CD14-positive monocyte (primary cell): ENCODE measurements at places on chromosomes 7 and 10. TPM values are rescaled to one million over a fixed set of nuclear protein-coding genes. Genes with fewer than 3 reads are reported as not detected.

Gene PLAU
- polyA plus RNA-seq: 0.16 TPM

Gene PRF1
- 0.09 and 0.95 TPM in 2 replicates for polyA plus RNA-seq

Gene GPNMB
- 1.7 and 3.0 TPM in 2 replicates for polyA plus RNA-seq

Gene FAM237B
- not detected for polyA plus RNA-seq

Gene MPP7
- 8.6 and 17.3 TPM in 2 replicates for polyA plus RNA-seq

Gene TFR2
- not detected for polyA plus RNA-seq

- H3K4me1 ChIP-seq: no peaks in the 10 kb centered on the region
- H3K4me3 ChIP-seq: no peak overlapping the region
- H3K27ac ChIP-seq: no peak overlapping the region
Measured at GRCh38 chr10:361203-362081, 226.2 kb downstream of the ZMYND11 start.

DNA sequence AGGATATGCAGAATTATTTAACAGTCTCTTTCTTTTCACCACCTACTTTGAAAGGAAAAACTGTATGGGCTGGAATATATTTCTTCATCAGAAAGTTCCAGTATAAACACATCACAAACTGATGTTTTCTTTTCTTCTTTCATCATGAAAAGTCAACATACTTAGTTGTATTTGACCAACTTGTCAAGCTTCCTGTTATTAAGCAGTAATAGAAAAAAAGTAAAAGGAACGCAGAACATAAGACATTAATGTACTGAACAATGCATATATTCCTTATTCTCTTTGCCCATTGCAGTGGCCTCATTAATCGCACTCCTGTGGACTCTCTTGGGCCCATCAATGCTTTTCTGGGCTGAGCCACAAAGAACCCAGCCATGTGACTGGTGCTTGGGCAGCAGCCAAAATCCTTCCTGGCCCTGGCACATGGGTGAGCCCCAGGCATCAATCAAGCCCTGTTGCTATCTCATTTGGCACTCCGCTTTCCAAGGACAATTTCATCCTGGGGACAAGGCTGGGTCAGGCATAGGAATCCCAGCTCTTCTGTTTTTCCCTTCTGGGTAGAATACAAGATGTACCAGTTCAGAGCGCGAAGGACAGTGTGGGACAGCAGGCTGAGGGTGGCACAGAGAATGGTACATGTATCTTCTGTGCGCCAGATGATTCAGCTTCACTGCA, 42.3 kb downstream of the RHOBTB1 start:
- H3K36me3 ChIP-seq: no peaks in the 10 kb centered on the region
- no peak for DNase-seq
- H3K4me1 ChIP-seq: no peaks in the 10 kb centered on the region
- H3K27me3 ChIP-seq: no peaks in the 10 kb centered on the region
- no peak overlapping the region for H3K4me3 ChIP-seq

GRCh38 chr10:70348228-70348850, 34.1 kb downstream of the LRRC20 start:
- no peaks in the 10 kb centered on the region for H3K36me3 ChIP-seq
- no peak overlapping the region for H3K27ac ChIP-seq
- H3K27me3 ChIP-seq: no peaks in the 10 kb centered on the region
- peaks cover 31% of the 10 kb centered on the region for H3K4me1 ChIP-seq
- peak; percentile 48 for DNase-seq

DNA sequence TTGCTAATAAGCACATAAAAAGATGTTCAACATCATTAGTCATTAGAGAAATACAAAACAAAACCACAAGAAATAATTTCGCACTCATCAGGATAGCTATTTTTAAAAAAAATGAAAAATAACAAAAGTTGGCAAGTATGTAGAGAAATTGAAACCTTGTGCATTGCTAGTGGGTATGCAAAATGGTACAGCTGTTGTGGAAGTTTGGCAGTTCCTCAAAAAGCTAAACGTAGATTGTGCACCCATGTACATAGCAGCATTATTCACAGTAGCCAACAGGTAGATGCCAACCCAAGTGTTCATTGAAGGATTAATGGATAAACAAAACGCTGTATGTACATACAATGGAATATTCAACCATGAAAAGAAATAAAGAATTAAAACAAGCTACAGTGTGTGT, 35.3 kb upstream of the STARD3NL start:
- no peaks in the 10 kb centered on the region for H3K36me3 ChIP-seq
- H3K27ac ChIP-seq: no peak overlapping the region
- H3K4me1 ChIP-seq: no peaks in the 10 kb centered on the region
- no peak overlapping the region for H3K4me3 ChIP-seq
- DNase-seq: no peak

DNA sequence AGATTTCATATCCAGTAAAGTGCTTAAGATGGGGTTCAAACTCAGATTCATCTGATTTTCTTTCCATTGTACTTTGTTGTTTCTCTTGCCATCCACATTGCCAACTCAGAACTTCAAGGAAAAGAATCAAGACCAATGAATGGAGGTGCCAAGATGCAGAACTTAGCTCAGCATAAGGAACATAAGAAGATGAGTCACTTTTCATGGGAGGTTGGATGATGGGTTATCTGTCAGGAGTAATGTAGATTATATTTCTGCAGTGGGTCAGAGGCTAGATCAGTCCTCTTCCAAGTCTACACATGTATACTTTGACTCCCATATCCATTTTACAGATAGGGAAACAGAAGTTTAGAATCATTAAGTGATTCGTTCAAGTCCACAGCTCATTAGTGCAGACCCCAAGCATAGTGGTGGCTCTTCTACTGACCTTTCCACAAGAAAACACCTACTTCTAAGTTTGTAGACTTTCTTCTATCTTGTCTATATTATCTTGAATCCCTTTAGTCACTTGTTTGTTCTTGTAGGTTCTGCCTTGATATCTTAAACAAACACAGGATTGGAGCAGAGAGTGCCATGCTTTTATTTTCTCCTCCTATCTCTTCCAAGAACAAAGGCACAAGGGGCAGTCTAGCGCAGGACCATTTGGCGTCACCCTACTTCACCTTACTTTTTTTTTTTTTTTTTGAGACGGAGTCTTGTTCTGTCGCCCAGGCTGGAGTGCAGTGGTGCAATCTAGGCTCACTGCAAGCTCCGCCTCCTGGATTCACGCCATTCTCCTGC, 14.0 kb upstream of the ADD3 start:
- no peaks in the 10 kb centered on the region for H3K27me3 ChIP-seq
- no peak overlapping the region for H3K4me3 ChIP-seq
- no peaks in the 10 kb centered on the region for H3K36me3 ChIP-seq
- peaks cover 13% of the 10 kb centered on the region for H3K4me1 ChIP-seq

GRCh38 chr10:93099670-93100069, 26.0 kb downstream of the CYP26A1 start:
- no peaks in the 10 kb centered on the region for H3K27me3 ChIP-seq
- H3K36me3 ChIP-seq: no peaks in the 10 kb centered on the region
- H3K27ac ChIP-seq: no peak overlapping the region
- H3K4me3 ChIP-seq: no peak overlapping the region
- H3K4me1 ChIP-seq: no peaks in the 10 kb centered on the region

DNA sequence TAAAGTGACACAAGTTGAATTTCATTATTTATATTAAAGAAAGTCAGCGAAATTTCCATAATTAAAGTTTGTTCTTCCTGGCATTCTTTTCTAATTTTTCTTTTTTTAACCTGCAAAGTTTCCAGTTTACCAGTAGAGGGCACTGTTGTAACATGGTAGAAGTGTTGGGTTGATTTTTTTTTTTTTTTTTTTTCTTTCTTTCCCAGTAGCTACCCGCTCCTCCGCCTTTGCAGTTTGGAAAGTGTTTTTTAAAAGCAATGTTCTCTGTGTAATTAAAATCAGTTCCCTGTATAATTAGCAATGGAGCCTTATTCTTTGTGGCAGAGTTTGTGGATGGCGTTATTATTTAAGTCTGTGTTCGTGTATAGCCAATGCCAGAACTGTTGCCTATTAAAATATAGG, 53.7 kb downstream of the TAF3 start:
- peak; percentile 37 for DNase-seq
- H3K27ac ChIP-seq: no peak overlapping the region
- peak overlapping the region; percentile 25 for H3K4me3 ChIP-seq
- no peaks in the 10 kb centered on the region for H3K36me3 ChIP-seq
- H3K27me3 ChIP-seq: no peaks in the 10 kb centered on the region

DNA sequence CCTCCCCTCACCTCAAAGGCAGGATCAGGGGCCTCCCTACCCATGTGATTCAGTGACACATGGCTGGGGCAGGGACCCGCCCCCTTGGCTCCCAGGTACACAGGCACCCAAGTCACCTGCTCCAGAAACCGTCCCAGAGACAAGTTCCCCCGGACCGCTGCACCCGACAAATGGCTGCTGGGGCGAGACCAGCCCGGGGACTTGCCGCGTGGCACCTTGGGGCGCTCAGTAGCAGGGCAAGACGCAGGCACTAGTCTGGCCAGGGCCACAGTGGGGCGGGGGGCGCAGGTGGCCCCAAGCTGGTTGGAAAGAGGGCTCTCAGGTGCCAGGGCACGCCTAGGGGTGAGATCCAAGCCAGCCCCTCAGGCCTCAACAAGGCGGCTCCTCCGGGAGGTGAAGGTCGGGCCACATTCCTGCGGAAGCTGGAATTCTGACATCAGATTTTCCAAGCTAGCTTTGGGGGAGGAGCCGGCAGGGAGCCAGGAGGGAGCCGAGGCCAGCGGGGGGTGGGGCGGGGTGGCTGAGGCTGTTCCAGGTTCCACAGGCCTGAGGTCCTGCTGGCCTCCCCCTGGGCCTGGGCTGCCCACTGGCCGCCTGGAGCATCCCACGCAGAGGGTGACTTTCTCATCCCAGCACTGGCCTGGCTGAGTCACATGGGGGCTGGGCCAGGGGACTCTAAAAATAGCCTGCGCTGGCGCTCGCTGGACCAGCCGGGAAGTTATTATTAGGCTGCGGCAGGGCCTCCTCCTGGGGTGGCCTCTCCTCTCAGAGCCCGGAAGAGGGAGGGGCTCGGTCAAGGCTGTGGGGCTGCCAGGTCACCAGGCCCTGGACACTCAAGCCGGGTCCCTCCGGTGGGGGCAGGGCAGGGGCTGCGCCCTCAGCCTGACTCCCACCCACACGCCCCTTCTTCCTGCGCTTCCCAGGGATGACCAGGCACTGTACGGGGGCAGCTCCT, 20.5 kb upstream of the INPP5A start:
- H3K27me3 ChIP-seq: no peaks in the 10 kb centered on the region
- H3K4me1 ChIP-seq: peaks cover 40% of the 10 kb centered on the region
- H3K27ac ChIP-seq: no peak overlapping the region
- no peak overlapping the region for H3K4me3 ChIP-seq

DNA sequence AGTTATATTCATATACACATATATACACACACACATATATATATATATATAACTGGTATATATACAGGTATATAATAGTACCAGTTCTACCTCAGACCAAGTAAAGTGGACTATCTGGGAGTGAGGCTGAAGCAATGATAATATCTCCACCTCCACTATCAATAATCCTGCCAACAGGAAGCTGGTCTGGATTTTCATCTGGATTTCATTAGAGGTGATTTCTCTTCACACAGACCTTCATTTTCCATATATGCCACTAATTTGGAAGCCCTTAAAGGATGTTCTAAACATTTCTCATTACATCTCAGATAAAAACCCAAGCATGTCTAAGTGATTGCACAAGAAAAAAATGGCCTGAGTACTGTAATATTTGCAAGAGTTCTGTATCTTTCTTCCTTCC, 1.7 kb upstream of the SLC35B4 start:
- no peak for DNase-seq
- H3K27me3 ChIP-seq: no peaks in the 10 kb centered on the region
- peaks cover 16% of the 10 kb centered on the region for H3K4me1 ChIP-seq
- no peaks in the 10 kb centered on the region for H3K36me3 ChIP-seq
- H3K4me3 ChIP-seq: no peak overlapping the region
